PC-9 (cell line): ENCODE measurements at places on chromosomes 6 and 20. TPM values are rescaled to one million over a fixed set of nuclear protein-coding genes. Genes with fewer than 3 reads are reported as not detected.

Gene NFKBIE
- 7.6 and 10.2 TPM in 2 replicates for total RNA-seq

Gene NHLRC1
- total RNA-seq, result 0.90 and 1.0 TPM in 2 replicates

Gene SAMD5
- 1.2 and 2.0 TPM in 2 replicates for total RNA-seq

Gene MBOAT1
- total RNA-seq, result 19.7 and 22.0 TPM in 2 replicates

Gene ZBTB9
- total RNA-seq, result 7.9 and 8.4 TPM in 2 replicates

- no peak for DNase-seq
Observed at GRCh38 chr20:57483287-57484050, 41.5 kb downstream of the CTCFL start.

DNA sequence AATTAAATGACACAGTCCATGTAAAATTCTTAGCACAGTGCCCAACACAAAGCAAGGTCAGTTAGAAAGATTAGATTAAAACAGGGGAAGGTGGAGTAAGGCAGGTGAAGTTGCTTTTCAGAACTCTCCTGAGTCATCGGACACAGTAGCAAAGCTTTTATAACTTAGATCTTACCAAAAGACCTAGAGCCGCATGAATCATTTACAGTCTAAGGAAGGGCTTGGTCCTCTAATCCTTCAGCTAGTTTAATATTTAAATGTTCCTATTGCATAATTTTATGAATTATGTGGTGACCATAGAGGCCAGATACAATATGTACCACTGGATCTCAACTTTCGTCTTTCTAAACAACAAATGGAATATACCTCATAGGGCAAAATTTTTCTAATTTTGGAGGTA lies 202.1 kb upstream of the SNX9 start:
- DNase-seq, result no peak

GRCh38 chr6:84798257-84798656 lies 33.9 kb upstream of the TBX18 start:
- no peak for DNase-seq

DNA sequence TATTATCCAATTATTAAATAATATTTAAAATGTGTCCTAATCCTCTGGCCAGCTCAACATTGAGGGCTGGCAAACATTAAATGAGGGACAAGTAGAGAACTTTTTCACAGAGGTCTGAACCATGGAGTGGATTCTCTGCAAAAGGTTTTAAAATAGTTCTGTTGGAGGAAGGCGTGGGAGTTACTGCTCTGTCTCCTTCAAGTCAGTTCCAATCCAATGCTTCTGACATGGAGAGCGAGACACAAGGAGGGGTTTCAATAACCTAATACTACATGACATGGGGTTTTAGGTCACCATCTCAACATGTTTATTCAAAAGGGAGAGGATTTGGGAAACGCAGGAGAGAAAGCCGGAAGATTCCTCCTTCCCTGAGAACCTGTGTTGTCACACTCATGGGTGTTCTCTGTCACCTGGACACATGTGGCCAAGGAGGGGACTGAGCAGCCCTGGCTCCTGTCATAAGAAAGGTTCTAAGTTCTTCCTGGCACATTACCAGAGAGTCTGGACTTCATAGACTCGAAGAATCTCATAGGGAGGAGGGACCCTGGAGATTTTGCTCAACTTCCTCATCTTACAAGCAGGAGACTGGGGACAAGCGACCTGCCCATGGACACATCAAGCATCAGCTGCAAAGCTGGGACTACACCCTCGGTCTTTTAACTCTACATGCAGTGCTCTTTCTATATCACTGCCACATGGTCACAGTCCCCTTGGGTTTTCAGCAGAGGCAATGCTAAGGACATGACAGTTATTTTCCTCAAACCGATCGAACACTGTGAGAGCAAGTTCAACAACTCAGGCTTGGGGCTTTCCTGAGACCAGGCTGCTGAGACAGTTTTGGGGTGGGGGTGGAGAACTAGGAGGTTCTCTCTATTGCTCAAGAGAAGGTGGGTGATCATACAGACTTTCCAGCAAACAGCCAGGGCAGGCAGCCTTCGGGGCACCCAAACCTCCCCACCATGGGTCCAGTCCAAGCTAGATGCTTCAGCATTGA lies 38.6 kb downstream of the PRDM1 start:
- peak; percentile 29 for DNase-seq

GRCh38 chr6:101399616-101400162 lies 6.2 kb downstream of the GRIK2 start:
- no peak for DNase-seq
